ENCODE measurements at places on chromosomes 6 and 20.

DNA sequence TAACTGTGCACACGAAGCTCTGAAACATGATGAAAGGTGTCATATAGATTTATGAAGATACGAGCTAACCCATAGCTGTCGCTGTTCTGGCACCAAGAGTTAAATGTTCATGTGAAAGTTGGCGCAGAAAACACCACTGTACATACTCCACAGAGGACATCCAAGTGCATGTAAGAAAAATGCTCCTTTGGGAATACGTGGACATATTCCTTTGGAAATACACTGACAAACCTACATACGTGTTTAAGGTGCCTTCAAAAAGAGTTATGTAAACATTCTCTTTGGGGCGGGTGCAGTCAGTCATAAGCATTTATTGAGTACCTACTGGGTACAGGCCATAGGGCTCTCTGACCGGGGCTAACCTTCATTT, 723 bp upstream of the ARID1B start:
- peak; percentile 27 for DNase-seq

- DNase-seq, result no peak
Measured at GRCh38 chr6:121274666-121275295, 59.5 kb downstream of the TBC1D32 start.

- DNase-seq, result no peak
Measured at GRCh38 chr6:4256969-4257368, 121.6 kb upstream of the ECI2 start.

DNA sequence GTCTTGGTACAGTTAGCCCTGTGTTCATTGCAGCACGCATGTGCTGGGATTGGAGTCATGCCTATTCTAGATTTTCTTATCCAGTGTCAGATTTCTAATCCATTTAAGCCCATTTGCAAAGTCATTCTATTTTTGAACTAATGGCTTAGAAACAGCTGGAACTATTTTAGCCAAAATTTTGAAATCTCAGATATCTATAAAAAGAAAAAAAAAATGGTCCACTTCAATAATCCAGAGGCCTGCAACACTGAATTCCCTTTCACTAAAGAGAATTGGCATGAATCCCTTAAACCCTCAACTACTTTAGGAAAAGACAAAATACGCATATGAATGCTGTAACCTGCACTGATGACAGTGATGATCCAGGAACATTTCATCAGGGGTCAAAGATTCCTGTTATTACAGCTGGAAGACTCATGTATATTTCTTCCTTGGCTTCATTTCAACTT, 1.5 kb downstream of the COL21A1 start:
- DNase-seq, result no peak

GRCh38 chr6:136282906-136283305, 6.7 kb downstream of the BCLAF1 start:
- DNase-seq, result no peak

DNA sequence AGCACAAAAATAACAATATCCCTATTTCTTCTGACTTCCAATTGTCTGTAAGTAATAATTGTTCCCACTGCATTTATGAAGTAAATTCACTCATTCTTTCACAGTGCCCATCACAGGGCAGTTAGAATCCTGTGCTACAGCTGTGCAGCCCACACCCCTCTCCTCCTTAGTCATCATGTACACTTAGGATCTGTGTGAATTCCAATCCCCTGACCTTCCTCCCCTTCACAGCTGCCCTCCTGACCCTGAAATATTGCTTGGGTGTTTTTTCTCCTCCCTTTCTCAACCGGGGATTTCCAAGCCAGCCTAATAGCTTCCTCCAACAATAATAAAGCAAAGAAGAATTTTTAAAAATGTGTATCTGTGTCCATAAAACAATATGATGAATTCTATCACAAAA, 91.5 kb upstream of the BEND6 start:
- DNase-seq, result no peak

GRCh38 chr6:28161410-28162079, 19.9 kb downstream of the ZKSCAN8 start:
- peak; percentile 71 for DNase-seq

GRCh38 chr6:29146179-29146578, 24.5 kb upstream of the OR2J2 start:
- no peak for DNase-seq

DNA sequence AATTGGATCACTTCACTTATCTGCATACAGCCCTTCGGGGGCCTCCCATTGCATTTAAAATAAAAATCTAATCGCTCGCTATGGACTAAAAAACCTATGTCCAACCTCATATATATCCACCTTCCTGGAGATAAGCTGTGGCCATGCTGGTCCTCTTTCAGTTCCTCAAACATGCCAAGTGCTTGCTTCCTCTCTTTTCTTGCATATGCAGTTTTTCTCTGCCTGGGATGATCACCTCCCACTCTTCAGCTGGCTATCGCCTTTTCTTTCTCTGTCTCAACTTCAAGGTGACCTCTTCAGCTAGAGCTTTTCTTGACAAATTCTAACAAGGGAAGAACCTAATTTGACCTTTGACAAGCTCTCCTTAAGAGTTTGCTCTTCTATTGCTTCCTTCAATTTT, 5.6 kb upstream of the TFB1M start:
- no peak for DNase-seq

- no peak for DNase-seq
Measured at GRCh38 chr6:156407334-156407733, 369.8 kb upstream of the ARID1B start.

GRCh38 chr6:142925575-142926110, 19.3 kb downstream of the HIVEP2 start:
- DNase-seq, result no peak

GRCh38 chr20:63940071-63940471, 16.1 kb downstream of the UCKL1 start:
- no peak for DNase-seq

GRCh38 chr6:105458084-105458483, 55.2 kb upstream of the PREP start:
- DNase-seq, result no peak

GRCh38 chr6:17061097-17061496, 40.8 kb upstream of the STMND1 start:
- DNase-seq, result no peak

DNA sequence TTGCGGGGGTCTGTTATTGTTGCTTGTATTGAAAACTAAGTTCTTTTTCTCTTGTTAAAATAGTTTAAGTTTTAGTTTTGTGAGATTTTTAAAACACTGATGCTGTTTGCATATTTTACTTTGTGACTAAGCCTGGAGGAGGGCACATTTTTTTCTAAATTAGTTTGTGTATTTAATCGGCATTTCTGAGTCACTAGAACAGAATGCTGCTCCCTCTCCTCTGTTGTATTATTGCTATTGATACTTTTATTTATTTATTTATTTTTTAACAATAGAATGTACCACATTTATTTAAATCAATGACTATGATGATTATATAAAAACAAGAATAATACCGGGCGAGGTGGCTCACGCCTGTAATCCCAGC, 5.1 kb upstream of the FAM50B start:
- no peak for DNase-seq

DNA sequence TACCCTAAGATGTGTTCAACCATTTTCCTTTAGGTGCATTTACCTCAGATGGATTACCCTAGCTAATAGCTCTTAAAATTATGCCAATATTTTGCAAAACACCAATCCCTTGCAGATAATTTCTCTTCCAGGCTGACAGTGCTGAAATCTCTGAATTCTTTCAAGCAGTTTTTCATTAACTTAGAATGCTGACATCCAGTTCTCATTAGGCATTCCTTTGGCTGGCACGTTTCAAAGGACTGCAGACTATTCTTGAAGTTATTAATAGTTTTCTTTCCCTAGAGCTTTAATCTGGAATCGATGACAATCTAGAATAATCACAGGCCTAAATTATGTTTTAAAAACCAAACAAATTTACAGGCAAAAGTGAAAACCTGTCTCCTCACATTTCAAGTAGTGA, 68.3 kb downstream of the SMLR1 start:
- DNase-seq, result no peak

- DNase-seq, result no peak
Measured at GRCh38 chr20:64192406-64192805, 28.2 kb downstream of the MYT1 start.

Measured in NCI-H774 (cell line).